ENCODE measurements at places on chromosomes 1 and 21.

DNA sequence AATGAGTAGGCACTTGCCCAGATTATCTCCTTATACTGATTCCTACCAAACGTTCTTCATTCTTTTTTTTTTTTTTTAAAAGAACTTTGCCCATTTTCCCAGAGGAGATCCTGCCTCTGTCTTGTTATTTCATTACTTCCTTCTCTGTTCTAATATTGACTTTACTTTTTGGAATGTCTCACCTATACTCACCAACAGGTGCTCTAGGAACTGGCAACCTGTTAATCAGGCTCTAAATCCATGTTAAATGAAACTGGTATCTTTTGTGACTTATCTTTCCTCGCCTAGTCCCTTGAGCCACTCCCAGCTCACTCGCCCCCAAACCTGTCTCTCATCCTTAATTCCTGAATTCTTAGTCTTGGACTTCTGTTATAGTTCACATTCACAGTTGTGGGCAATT lies 1.2 kb upstream of the CRCT1 start:
- DNase-seq = no peak

DNA sequence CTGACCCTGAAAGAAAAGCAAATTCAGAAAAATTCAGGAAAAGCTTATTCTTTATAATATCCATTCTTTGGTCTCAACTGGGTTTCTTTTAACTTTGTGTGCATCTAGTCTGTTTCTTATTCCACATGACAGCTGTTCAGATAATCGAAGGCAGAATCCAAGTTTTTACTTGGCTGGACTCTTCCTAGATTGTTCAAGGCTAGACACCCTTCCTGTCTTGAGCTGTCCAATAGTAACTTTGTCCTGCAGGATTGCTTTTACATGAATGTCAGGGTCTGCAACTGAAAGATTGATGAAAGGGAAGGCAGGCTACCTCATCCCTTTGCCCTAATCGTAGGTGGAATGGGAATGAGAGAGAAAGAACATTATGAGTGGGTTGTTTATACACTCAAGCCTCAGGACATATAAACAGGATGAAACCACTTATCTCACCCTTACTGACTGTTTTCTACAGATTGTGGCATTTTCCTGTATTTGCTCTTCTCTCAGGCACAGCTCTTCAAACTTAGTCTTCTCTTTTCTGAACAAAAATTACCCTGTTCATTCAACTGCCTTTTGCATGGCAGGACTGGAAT lies 76.9 kb downstream of the LEPR start:
- no peak for DNase-seq

DNA sequence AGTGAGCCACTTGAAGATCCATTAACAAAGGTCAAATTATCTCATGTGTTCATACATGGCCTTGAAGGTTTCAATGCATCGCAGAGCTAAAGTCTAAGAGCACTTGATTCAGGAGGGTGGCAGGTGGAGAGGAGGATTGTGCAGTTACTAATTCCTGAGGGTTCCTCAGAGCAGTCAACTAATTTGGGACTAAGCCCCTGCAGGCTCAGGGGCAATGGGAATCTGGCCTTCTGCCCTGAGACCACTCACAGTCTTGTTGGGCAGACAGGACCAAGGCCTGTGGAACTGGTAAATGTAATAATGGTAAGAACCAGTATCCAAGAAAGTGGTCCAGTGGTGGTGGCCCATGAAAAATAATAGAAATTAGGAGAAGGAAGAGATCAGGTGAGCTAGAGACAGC lies 127.4 kb upstream of the HMGB4 start:
- DNase-seq = no peak

DNA sequence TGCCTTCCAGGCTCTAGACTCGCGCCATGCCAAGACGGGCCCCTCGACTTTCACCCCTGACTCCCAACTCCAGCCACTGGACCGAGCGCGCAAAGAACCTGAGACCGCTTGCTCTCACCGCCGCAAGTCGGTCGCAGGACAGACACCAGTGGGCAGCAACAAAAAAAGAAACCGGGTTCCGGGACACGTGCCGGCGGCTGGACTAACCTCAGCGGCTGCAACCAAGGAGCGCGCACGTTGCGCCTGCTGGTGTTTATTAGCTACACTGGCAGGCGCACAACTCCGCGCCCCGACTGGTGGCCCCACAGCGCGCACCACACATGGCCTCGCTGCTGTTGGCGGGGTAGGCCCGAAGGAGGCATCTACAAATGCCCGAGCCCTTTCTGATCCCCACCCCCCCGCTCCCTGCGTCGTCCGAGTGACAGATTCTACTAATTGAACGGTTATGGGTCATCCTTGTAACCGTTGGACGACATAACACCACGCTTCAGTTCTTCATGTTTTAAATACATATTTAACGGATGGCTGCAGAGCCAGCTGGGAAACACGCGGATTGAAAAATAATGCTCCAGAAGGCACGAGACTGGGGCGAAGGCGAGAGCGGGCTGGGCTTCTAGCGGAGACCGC lies 2.0 kb upstream of the OLIG2 start:
- DNase-seq = no peak

- no peak for DNase-seq
These were observed 27.2 kb upstream of the FOXE3 start for GRCh38 chr1:47388891-47389238.

- DNase-seq = no peak
These were observed 200.6 kb downstream of the SMYD3 start for GRCh38 chr1:246306415-246307037.

GRCh38 chr1:203075236-203076030 lies 10.4 kb downstream of the MYOG start:
- no peak for DNase-seq

GRCh38 chr1:78543941-78544643 lies 53.3 kb downstream of the PTGFR start:
- DNase-seq = peak; percentile 40

GRCh38 chr1:235483090-235483489 lies 21.2 kb downstream of the B3GALNT2 start:
- no peak for DNase-seq

DNA sequence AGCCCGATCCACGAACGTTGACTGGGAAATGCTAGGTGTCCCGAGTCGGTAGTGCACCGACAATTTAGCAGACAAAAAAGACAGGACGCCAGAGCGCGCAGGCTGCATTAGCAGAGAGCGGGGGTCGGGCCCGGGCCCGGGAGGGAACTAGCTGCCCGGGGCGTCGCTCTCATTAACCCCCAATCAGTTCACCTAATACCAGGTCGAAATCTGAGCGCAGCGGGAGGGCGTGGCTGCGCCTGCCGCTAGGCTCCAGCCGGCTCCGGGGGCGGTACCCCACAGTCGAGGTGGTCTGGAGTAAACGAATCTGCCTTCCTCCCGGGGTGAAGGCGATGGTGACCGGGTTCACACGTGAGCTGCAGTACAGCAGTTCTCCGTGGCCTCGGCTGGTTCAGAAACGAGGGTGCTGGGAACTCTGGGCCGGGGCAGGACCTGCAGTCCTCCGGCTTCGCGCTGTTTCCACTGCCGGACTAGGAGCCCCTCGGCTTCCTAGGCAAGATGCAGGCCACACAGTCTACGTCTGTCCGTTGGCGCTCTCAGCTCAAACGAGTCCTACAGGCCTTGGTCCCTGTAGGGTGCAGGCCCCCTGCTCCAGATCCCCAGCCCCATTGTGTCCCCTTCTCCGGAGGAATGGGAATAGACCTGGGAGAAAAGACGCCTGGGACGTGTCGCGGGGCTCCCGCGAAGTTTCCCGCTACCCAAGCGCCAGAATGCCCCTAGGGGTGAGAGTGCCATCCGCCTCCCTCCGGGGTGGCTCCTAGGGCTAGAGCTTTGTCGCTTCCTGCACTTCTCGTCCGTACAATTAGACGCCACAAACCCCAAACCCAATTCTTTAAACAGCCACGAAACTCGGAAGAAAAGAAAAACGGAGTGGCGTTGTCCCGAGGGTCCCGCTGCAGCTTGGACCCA lies 2.0 kb downstream of the GFI1 start:
- DNase-seq = peak; percentile 5

- no peak for DNase-seq
These were observed 73.8 kb downstream of the ERG start for GRCh38 chr21:38424305-38425019.

GRCh38 chr1:101757985-101758384 lies 238.7 kb downstream of the OLFM3 start:
- DNase-seq = no peak

- DNase-seq = no peak
These were observed 323.9 kb downstream of the DISC1 start for GRCh38 chr1:231950331-231951128.

GRCh38 chr1:25186161-25187007 lies 45.9 kb downstream of the SYF2 start:
- DNase-seq = no peak

DNA sequence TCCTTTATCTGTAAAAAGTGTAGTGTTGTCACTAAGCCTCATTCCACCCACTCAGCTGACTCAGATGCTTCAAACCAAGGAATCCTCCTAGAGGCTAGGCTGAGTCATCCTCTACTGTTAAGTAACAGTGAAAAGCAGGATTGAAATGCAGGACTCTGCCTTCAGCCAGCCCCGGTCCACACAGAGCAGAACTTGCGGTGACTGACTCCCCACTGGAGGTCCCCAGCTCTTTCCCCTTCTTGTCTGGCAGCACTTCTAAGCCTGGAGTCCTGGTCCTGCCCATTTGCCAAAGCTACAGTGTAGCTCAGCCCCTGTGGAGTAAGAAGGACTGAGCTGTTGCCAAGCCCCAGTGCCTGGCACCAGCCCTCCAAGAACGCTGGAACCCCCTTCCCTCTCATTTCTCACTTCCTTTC lies 1.7 kb downstream of the RAB7B start:
- DNase-seq = peak; percentile 65

DNA sequence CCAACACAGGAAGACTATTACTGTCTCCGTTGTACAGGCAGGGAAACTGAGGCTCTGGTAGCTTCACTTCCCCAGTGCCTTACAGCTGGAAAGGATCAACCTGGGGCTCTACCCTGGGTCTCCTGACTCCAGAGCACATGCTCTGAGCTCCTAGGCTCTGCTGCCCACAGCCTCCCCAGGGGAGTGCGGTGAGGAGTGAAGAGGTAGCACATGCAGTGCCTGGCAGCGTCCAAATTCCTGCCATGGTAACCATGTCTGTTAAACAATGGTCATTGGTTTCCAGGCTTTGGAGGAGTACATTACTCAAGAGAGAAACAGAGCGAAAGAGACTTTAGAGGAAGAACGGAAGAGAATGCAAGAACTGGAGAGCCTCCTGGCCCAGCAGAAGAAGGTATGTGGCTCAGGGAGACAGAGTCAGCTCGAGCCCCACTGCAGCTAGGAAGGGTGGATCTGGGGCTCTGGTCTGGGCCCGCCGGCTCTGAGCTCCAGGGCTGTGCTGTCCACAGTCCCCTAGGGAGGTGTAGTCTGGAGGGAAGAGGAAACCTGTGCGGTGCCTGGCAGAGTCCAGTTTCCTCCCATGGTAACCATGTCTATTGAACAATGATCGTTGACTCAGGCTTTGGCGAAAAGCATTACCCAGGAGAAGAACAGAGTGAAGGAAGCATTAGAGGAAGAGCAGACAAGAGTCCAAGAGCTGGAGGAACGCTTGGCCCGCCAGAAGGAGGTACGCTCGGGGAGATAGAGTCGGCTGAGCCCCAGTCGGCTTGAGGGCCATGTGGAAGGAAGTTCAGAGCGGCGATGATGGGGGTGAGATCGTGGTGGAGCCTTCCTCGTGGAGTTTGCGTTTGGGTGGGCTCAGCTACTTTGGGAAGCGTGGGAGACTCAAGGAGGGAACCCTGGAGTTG lies 64.6 kb upstream of the EFHD2 start:
- DNase-seq = no peak

- no peak for DNase-seq
These were observed 31.2 kb upstream of the IFNAR2 start for GRCh38 chr21:33198346-33199099.

DNA sequence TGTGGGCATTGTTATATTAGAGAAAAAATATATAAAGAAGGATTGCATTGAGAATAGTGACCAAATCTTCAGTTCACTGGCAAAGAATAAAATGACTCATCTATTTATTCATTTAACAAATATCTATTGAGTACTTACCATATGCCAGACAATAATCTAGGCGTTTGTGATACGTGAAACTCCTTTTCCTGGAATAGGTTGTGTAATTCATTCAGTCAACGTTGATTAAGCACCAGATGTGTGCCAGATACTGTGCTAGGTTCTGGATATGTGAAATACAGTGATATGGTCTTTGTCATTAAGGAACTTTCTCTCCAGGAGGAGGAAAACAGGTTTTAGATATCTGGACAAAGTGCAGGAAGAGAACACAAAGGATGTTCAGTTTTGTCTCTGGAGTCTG lies 344.5 kb downstream of the RWDD3 start:
- no peak for DNase-seq

GRCh38 chr1:7462617-7463016 lies 308.5 kb upstream of the VAMP3 start:
- DNase-seq = no peak

DNA sequence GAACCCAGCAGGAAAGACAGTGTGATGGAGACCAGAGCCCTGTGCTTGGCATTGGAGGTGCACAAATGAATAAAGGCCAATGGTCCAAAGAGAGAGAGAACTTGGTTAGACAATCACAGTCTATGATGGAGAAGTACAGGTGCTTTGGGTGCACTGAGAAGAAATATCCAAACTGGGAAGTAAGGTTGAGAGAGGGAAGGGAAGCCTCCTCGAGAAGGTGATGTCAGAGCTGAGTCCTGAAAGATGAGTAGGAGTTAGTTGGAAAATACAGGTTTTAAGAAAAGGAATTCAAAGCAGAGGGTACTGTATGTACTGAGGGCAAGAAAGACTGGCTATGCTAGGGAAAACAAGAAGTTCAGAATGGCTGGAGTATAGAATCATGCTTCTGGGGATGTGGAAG lies 94.1 kb upstream of the CD53 start:
- DNase-seq = no peak

- DNase-seq = no peak
These were observed 1271.8 kb downstream of the BRINP3 start for GRCh38 chr1:189205863-189206262.
